ENCODE measurements at places on chromosomes 12 and 14.

DNA sequence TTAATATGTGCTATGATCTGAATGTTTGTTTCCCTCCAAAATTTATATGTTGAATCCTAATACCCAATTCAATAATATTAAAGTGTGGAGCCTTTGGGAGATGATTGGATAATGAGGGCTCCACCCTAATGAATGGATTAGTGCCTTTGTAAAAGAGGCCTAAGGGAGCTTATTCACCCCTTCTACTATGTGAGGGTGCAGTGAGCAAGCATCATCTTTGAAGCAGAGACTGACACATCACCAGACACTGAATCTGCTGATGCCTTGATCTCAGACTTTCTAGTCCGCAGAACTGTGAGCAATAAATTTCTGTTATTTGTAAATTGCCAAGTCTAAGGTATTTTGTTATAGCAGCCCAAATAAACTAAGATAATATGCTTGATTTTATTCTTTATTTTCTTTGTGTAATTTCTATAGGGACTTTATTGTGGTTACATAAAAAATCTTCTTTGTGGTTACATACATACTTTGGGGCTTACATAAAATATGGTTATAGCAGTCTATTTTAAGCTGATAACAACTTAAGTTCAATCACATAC is 131.1 kb upstream of the SLC38A2 start:
- DNase-seq = no peak

DNA sequence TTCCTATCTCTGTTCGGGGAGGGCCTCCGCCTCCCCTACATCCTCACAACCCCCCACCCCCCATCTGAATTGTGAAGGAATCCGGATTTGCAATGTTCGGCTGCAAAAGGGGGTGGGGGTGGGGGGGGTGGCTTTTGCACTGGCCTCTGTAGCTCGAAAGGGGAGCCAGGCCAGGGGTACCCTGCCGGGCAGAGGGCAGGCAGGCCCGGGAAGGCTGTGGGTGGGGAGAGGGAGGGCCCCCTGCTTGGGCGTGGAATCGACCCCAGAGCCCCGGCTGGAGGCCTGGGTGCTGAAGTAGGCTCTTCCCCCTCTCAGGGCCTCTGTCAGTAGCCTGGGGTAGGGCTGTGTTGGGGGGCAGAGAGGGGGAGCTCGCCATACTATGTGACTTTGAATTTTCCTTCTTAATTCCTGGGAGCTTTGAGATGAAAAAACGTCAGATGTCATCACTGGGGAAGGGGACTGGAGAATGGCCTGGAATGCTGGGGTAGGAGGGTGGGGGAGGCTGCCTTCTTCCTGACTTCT is 1.1 kb downstream of the LRP1 start:
- DNase-seq = no peak

- DNase-seq = no peak
Observed at GRCh38 chr12:107704041-107704440, 18.4 kb downstream of the PWP1 start.

GRCh38 chr14:23359167-23359626 is 5.8 kb downstream of the EFS start:
- no peak for DNase-seq

GRCh38 chr12:76307083-76307482 is 41.1 kb downstream of the BBS10 start:
- no peak for DNase-seq

DNA sequence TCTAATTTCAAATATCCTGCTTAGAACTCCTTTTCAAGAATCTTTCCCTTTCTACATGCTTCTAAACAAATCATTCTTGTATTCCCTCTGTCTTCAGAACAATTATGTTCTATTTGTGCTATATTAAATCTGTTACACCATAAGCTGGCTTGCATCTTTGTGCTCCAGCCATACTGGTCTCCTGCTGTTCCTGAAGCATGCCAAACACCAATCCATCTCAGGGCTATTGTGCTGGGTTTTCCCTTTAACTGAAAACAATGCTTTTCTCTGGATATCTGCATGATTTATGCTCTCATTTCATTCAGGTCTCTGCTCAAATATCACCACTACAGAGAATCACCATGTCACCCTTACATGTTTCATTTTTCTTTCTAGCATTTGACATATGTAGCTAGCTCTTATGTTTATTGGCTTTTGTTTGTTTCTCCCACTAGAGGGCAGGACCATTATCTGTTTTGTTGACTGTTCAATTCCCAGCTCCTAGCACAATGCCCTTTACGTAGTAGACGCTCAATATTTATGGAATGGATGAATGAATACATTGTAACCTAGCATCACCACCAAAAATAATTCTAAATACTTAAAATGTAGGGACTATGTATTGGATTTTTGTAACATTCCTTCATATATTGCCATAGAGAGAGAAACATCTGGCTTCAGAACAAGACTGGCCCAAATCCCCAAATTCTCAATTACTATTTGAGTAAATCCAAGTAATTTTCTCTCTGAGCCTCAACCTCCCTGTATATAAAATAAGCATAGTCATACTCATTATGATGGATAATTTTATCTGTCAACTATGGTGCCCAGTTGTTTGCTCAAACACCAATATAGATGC is 302.0 kb upstream of the SYT1 start:
- no peak for DNase-seq

DNA sequence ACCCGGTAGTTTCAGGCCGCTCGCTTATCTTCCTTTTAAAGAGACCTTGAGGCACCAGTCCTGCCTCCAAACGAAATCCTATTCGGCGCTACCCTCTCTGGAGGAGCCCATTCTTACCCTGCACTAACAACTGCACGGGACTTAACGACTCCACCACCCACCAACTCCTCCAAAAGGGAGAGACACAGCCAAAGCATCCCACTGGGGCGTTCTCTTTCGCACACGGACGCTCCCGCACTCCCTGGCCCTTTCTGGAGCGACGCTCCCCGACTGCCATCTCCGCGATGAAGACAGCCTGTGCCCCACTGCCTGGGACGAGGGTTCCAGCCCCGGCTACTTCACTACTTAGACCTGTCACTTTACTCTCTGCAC is 650 bp downstream of the GALC start:
- DNase-seq = no peak

DNA sequence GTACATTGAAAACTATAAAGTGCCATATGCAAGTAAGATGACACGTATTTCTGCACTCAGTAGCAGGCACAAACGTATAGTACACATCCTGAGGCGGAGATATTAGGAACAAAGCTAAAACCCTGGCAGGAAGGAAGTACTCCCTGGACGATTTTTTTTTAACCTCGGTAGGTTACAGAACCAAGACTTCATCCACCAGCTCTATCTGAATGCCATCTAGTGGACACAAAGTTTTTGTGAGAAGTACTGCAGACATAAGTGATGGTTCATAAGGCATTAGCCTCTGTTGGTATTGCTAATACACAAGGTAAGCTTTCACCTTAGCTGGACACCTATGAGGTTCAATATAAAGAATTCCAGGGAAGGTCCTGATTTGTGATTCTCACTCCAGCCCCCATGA is 83.0 kb upstream of the CCDC196 start:
- no peak for DNase-seq

GRCh38 chr12:6542209-6543009 is 8.1 kb downstream of the GAPDH start:
- no peak for DNase-seq

- DNase-seq = peak; percentile 34
Observed at GRCh38 chr14:89504602-89505313, 87.7 kb upstream of the FOXN3 start.

DNA sequence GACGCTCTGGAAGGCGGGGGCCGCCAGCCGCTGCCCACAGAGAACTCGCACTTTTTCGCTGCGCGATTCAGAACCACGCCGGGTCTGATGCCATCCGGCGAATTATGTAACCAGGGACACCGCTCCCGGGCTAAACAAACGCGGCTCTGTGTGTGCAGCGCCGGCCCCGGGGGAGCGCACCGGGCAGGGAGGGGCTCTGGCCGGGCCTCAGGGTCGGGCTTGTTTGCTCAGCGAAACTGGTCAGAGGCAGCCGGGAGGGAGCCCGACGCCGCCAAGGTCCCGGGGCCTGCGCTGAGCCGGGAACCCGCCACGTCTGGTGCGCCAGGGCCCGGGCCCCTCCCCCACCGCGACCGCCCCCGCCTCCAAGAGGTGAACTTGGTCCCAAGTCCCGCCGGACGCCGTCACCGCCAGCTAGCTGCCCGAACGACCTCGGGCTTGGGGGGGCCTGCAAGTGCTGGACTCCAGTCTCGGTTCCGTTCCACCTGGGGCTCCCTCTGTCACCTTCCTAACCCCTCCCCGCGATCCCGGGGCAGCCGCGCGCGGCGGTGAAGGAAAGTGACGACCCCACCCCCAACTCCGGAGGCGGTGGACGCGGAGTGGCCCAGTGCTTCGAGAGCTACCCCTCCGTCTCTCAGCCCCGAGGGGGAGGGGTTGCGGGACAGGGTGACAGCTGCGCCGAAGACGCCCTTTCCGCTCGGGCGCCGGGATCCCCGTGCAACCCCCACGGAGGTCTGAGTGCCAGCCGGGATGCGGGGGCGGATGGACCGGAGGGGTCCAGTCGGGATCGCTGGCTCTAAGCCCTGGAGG is 848 bp downstream of the CTDSP2 start:
- peak; percentile 47 for DNase-seq

DNA sequence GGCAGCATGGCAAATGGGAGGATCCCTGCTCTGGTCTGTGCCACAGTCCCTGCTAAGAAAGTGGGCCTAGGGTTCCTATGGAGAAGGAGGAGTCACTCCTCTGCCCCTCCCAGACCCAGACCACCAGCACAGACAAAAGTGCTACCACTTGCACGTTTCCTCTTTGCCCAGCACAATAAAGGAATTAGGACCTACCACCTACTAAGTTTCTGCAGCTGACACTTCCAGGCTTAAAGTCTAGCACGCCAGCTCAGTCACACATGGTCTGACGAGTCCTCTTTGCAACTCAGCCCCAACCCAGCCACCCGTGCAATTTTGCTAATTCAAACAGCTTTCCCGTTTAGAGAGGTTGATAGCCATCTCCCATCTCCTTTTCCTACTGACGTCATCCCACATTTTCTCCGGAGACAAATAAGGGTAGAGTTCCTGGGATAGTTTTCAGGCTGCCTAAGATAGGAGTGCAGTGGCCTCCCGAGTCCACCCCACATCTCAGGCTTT is 66.2 kb upstream of the PTGR2 start:
- peak; percentile 31 for DNase-seq

GRCh38 chr12:93742110-93742934 is 65.1 kb downstream of the CRADD start:
- DNase-seq = peak; percentile 84

GRCh38 chr12:13233830-13234641 is 37.5 kb downstream of the EMP1 start:
- peak; percentile 50 for DNase-seq

- no peak for DNase-seq
Observed at GRCh38 chr14:74207943-74208342, 31.3 kb upstream of the VSX2 start.

GRCh38 chr12:103780093-103780440 is 61.0 kb downstream of the NT5DC3 start:
- DNase-seq = no peak

Data from CD4-positive, alpha-beta T cell treated with Interleukin-2 at 100 ng/mL for 4 hours (primary cell).